ENCODE measurements at places on chromosomes 3 and 15.

GRCh38 chr15:35019404-35020327 is 31.6 kb upstream of the ZNF770 start:
- H3K36me3 ChIP-seq = no peaks in the 10 kb centered on the region
- H3K4me1 ChIP-seq = no peaks in the 10 kb centered on the region
- H3K4me3 ChIP-seq = no peak overlapping the region

GRCh38 chr3:53675942-53676341 is 170.3 kb downstream of the CHDH start:
- no peaks in the 10 kb centered on the region for H3K4me1 ChIP-seq
- H3K27me3 ChIP-seq = peaks cover 7% of the 10 kb centered on the region
- H3K27ac ChIP-seq = no peak overlapping the region
- DNase-seq = no peak
- no peaks in the 10 kb centered on the region for H3K36me3 ChIP-seq
- no peak overlapping the region for H3K4me3 ChIP-seq

- peak overlapping the region; percentile 67 for H3K4me3 ChIP-seq
- no peaks in the 10 kb centered on the region for H3K27me3 ChIP-seq
- peaks cover 28% of the 10 kb centered on the region for H3K36me3 ChIP-seq
- peaks cover 39% of the 10 kb centered on the region for H3K4me1 ChIP-seq
- no peak overlapping the region for H3K27ac ChIP-seq
Measured at GRCh38 chr3:31775383-31775782, 205.7 kb downstream of the OSBPL10 start.

DNA sequence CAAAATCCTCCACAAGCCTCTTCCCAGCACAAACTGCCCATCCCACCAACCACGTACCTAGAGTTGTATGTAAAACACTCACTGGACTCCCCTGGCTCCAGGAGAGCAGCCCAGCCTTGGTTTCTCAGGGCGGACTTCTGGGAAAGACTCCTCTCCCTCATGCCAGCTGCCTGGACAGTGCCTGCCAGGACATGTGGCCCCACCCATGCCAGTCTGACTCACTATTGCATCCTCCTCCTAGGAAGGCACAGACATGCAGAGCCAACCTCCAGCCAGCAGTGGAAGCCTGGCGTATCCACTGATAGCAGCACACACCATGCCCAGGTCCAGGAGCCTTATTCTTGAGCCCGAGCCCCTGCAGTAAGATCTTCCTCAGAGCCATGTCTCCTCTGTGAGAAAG is 8.6 kb downstream of the PKM start:
- no peaks in the 10 kb centered on the region for H3K27me3 ChIP-seq
- H3K36me3 ChIP-seq = peaks cover 14% of the 10 kb centered on the region
- H3K4me3 ChIP-seq = no peak overlapping the region

- no peaks in the 10 kb centered on the region for H3K36me3 ChIP-seq
- no peak for DNase-seq
- H3K27me3 ChIP-seq = no peaks in the 10 kb centered on the region
- no peak overlapping the region for H3K27ac ChIP-seq
Measured at GRCh38 chr3:135641761-135642160, 323.8 kb upstream of the PPP2R3A start.

- H3K27ac ChIP-seq = peak overlapping the region; percentile 57
- peaks cover 37% of the 10 kb centered on the region for H3K4me1 ChIP-seq
- no peak for DNase-seq
- no peak overlapping the region for H3K4me3 ChIP-seq
- no peaks in the 10 kb centered on the region for H3K27me3 ChIP-seq
- peaks cover 7% of the 10 kb centered on the region for H3K36me3 ChIP-seq
Measured at GRCh38 chr3:146540236-146540635, 4.2 kb downstream of the PLSCR1 start.

DNA sequence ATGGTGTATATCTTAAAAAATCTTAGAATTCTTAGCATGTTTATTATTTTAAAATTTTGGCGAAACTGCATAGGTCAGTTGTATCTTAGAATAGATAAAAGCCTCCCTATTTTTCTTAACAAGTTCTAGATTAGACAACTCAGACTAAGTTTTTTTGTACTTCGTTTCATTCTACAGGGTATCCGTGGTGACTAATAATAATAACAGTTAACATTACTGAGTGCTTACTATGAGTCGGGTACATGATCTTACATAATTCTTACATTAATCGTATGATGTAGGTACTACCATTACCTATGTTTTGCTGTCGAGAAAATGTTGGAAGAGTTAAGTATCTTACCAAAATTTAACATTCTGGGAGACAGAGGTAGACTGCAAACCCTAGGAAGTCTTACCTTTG is 60.7 kb downstream of the UBE2E2 start:
- no peaks in the 10 kb centered on the region for H3K27me3 ChIP-seq
- H3K27ac ChIP-seq = no peak overlapping the region
- no peaks in the 10 kb centered on the region for H3K36me3 ChIP-seq
- peaks cover 13% of the 10 kb centered on the region for H3K4me1 ChIP-seq

DNA sequence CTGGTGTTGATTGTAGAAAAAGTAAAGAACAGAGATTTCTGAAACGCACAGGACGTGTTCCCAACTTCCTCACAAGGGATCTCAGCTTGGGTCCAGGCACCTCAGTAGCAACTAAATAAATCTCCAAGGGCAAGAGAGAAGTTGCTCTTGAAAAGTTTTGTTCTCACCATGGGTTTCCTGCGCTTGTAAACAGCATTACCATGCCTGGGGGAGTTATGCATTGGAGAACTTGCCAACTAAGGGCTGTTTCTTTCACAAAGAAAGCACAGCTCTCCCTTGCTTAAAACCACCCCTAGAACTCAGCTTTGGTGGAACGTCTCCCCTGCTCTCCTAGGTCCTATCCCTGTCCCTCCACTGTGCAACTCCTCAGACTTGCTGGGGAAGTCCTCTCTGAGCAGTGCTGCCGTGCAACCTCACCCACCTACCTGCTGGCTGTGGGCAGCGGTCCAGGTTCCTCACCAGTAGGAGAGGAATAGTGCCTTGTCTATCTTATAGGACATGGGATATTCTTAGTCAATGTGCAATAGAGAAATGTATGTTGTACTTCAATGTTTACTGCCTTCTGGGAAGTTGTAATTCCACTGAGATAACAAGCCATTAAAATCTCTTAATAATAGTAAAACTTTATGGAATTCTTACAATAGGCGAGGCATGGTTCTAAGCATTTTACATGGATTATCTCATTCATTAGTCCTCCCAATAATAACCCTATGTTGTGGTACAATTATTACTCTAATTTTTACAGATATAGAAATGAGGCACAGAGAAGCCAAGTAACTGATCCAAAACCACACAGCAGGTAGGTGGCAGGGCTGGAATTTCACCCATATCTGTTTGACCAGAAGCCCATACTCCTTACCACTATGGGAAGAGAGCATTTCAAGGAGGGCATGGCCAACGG is 51.5 kb downstream of the UMPS start:
- H3K27me3 ChIP-seq = peaks cover 5% of the 10 kb centered on the region
- no peak overlapping the region for H3K27ac ChIP-seq
- H3K36me3 ChIP-seq = no peaks in the 10 kb centered on the region

- no peaks in the 10 kb centered on the region for H3K36me3 ChIP-seq
- H3K27me3 ChIP-seq = no peaks in the 10 kb centered on the region
- no peak overlapping the region for H3K27ac ChIP-seq
- no peak for DNase-seq
- H3K4me3 ChIP-seq = no peak overlapping the region
Measured at GRCh38 chr3:135349254-135349948, 554.3 kb downstream of the EPHB1 start.

GRCh38 chr3:123129532-123129931 is 62.7 kb downstream of the PDIA5 start:
- H3K36me3 ChIP-seq = peaks cover 7% of the 10 kb centered on the region
- H3K27ac ChIP-seq = no peak overlapping the region
- DNase-seq = no peak

DNA sequence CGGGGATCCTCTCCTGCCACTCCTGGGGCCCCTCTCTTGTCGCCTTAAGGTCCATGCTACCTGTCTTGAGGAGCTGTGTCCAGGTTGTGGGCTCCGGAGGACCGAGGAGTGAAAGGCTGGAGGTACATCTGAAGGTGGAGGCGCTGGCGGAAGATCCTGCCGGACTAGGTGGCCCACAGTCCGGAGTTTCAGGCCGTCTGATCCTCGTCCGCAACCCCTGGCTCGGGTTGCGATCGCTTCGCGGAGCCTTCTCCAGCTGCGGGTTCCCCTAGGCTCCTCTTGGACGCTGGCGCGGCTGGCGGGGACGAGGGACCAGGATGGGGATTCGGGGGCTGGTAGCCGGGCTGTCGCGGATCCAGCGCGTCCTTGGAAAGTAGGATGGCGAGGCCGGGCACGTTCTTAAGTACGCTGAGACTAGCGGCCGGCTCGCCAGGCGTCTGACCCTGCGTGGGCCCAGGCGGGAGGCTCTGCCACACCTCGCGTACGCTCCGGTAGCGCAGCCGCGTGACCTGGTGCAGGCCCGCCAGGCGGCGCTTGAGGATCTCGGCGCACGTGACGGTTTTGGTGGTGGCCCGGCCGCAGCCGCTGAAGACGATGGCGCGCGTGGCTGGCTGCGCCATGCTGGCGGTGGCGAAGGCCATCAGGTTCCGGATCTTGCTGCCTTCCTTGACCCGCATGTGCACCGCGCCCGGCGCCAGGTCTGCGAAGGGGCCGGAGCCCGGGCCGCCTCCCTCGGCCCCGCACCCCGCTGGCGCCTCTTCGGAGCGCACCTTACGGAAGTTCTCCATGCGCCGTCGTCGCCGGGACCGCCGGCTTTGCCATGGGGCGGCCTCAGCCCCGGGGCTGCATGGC is 550 bp downstream of the RPP25 start:
- H3K27me3 ChIP-seq = peaks cover 40% of the 10 kb centered on the region
- peak; percentile 61 for DNase-seq
- no peaks in the 10 kb centered on the region for H3K36me3 ChIP-seq
- H3K4me1 ChIP-seq = peaks cover 31% of the 10 kb centered on the region

DNA sequence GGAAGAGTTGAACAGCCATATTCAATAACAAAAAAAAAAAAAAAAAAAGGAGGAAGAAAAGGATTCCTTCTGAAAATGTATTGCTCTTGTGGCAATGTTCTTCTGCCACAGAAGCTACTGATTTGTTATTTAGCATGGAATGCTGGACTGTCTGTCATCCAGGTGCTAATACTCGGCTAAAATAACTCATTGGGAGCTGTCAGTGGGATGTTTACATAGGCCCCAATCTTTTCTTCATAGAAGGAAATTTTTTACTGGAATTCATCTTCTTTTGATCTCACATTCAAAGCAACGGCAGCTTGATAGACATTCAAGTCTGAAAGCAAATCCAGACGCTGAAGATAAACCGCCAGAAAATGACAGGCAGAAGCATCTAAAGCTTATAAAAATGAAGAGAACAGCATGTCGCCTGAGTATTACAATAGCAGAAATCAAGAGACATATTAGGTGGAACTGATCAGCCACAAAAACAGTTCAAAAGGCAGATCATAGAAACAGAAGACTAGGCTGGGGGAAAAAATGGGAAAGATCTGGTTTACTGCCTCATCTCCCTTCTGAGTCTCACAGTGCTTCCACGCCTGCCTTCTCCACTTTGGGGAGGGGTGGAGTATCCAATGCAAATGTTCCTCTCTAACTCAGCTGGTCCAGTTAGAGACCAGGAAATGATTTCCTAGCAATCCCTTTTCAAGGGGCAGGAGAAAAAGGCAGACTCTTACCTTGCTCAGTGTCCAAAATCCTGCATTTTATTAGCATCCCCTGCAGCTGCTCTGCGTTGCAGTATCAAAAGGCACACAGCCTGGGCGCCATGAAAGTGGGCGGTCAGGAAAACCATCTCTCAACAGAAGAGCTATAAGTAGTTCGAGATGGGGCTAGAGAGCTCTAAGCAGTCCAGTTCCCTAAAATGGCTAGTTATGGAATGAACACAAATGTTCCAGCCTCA is 451.9 kb downstream of the FOXP1 start:
- no peaks in the 10 kb centered on the region for H3K36me3 ChIP-seq
- peaks cover 51% of the 10 kb centered on the region for H3K4me1 ChIP-seq
- no peak for DNase-seq
- no peaks in the 10 kb centered on the region for H3K27me3 ChIP-seq
- peak overlapping the region; percentile 98 for H3K4me3 ChIP-seq

- no peaks in the 10 kb centered on the region for H3K27me3 ChIP-seq
- no peak for DNase-seq
- H3K4me1 ChIP-seq = peaks cover 4% of the 10 kb centered on the region
- no peak overlapping the region for H3K4me3 ChIP-seq
- H3K27ac ChIP-seq = no peak overlapping the region
Measured at GRCh38 chr15:100966997-100967396, 47.8 kb downstream of the LRRK1 start.

GRCh38 chr15:78907577-78907976 is 34.9 kb downstream of the MORF4L1 start:
- no peak overlapping the region for H3K4me3 ChIP-seq
- H3K27me3 ChIP-seq = no peaks in the 10 kb centered on the region
- peaks cover 16% of the 10 kb centered on the region for H3K36me3 ChIP-seq
- H3K4me1 ChIP-seq = peaks cover 40% of the 10 kb centered on the region

DNA sequence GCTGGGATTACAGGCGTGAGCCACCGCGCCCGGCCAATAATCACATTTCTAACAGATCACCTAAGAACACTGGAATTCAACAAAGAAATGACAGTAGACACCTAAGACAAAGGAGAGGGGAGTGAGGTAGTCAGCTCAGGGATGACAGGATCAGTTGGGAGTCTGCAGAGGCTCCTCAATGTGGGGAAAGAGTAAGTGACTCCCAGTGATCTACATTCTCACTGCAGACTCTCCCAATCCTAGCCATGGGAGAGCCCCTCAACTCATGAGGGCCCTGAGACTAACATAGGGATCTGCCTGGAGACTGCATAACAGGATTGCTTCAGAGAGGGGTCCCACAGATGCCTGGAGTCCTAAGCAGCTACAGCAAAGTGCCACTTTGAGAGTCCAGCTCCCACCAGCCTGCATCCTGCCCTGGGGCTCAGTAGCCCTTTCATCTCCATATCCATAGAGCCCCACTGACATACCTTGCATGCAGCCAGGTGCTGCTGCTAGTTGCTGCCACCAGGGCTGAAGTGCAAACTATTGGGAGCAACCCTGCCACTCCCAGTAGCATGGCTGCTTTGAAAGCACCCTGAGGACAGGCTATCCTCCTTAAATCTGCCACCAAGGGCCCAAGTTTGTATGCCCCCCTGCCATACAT is 21.8 kb upstream of the PFN2 start:
- peaks cover 22% of the 10 kb centered on the region for H3K27me3 ChIP-seq
- peaks cover 7% of the 10 kb centered on the region for H3K36me3 ChIP-seq
- no peak overlapping the region for H3K27ac ChIP-seq
- DNase-seq = no peak
- no peaks in the 10 kb centered on the region for H3K4me1 ChIP-seq

- no peaks in the 10 kb centered on the region for H3K4me1 ChIP-seq
- H3K4me3 ChIP-seq = no peak overlapping the region
- H3K27me3 ChIP-seq = peaks cover 13% of the 10 kb centered on the region
Measured at GRCh38 chr15:29560896-29561295, 261.4 kb downstream of the TJP1 start.

DNA sequence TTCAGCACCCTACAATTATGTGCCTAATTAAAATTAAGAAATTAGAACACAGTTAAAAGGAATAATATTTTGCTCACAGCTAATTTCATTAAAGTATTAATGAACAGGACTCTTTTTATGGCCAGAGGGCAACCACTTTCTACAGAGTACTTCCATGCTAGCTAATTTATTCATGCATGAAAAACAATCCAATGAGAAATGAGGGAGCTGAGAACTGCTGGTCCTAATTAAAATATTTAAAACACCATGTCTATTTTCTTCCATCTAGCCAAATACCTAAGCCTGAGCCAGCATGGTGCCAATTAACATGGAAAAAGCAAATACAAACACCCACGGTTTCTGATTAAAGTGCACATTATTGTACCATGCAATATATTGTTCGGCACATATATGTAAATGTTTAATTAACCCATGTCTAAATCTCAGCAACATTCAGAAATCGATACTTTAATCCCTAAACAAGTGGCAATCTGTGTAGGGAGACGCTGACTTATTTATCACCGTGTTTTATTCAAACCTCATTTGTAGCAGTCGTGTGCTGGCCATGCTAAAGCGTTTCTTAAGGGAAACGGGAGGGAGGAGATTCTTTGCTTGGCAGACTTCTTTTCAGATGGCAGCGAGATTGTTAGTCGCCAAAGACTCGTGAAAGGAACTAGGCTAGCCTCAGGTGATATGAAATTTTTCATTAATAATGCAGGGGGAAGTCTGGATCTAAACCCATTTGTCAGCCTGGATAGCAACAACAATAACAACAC is 193.5 kb downstream of the ANXA2 start:
- peaks cover 24% of the 10 kb centered on the region for H3K27me3 ChIP-seq
- H3K27ac ChIP-seq = no peak overlapping the region

Data from naive B cell (primary cell).